ENCODE measurements at places on chromosomes 3 and 15. TPM values are rescaled to one million over a fixed set of nuclear protein-coding genes. Genes with fewer than 3 reads are reported as not detected.

DNA sequence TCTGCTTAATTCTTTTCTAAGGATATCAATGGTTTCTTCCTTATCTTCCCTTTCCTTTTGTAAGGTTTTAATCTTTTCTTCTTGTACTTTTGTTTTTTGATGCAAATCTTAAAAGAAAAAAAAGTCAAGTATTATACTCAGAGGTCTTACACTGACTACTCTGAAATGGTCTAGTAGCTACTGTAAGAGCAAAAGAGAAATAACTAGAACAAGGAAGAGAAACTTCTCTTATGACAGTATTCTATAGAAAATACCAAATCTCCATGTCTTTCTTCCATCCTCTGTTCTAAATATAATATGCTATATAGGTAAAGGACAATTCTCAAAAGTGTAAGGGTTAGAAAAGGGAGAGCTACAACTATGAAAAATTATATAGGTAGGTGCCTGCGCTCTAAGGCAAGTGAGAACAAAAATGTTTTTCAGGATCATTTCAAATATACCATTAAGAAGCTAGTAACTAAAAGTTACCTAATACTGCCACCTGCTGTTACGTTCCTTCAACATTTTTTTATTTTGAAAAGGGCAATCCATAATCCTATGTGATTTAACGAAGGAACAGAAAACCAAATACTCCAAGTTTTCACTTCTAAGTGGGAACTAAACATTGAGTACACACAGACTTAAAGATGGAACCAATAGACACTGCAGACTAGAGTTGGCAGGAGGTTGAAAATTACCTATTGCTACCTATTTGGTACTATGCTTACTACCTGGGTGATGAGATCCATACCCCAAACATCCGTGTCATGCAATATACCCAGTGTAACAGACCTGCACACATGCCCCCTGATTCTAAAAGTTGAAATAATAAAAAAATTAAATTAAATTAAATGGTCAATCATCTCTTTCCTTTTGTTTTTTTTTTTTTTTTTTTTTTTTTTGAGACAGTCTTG is 36.7 kb downstream of the CIP2A start:
- no peak for DNase-seq

DNA sequence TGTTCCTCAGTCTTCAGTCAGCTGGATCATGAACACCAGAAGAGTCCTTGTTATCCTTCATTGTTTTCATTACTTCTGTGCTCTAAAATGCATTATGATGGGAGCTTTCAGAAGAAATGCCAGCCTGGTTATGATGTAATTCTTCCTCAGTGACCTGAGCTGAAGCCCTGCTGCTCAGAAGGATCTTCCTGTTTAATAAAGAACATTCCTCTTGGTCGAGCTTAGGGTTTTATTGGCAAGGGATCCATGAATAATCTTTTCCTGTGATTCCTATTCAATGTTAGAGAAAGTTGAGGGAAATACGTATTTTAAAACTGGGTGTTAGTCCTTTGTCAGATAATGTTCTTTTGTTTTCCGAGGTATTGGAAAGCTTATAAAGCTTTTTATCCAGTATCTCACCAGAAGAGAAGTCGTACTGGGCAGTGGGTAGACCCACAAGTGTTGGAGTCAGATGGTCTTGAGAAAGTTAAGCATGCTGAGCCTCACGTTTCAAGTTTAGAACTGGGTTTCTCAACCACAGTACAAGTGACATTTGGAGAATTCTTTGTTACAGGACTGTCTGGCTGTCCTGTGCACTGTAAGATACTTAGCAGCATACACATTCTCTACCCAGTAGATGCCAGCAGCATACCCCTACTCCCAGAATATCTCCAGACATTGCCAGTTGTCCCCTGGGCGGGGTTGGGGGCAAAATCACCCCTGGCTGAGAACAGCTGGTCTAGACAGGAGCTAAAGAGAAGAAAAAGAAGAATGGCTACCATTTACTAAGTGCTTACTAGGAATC is 212.3 kb upstream of the BHLHE40 start:
- no peak for DNase-seq

DNA sequence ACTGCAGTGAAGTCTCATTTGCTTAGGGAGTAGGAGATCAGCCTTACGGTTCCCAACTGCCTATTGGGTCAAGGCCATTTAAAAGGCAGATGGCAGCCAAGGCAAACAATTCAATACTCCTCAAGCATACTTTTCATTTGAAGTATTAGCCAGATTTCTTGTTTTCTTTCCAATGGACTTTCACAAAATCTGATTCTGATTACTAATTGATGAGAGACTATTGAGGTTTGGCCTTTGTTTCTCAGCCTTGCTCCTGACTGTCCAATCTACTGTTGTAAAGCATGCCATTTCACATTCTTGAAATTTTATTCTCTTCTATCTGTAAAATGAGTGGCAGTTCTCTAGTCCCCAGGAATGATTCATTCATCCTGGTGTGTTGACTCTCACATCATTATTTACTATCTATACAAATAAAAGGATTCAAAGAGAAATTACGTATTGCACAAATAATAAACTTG is 166.2 kb upstream of the TGFBR2 start:
- DNase-seq = no peak

- no peak for DNase-seq
Measured at GRCh38 chr15:88909956-88910831, 3.0 kb downstream of the MFGE8 start.

GRCh38 chr3:124650798-124651197 is 79.5 kb upstream of the UMPS start:
- DNase-seq = no peak

- DNase-seq = no peak
Measured at GRCh38 chr3:7876741-7877297, 624.8 kb upstream of the LMCD1 start.

GRCh38 chr3:130828948-130829947 is 64.6 kb upstream of the ATP2C1 start:
- no peak for DNase-seq

Gene FBXW12
- not detected for total RNA-seq

Gene CCRL2
- 15.7 TPM for total RNA-seq

Measured in mucosa of descending colon (tissue), 3 donors.